Effector CD8-positive, alpha-beta T cell (primary cell): ENCODE measurements at places on chromosomes 7 and 10.

DNA sequence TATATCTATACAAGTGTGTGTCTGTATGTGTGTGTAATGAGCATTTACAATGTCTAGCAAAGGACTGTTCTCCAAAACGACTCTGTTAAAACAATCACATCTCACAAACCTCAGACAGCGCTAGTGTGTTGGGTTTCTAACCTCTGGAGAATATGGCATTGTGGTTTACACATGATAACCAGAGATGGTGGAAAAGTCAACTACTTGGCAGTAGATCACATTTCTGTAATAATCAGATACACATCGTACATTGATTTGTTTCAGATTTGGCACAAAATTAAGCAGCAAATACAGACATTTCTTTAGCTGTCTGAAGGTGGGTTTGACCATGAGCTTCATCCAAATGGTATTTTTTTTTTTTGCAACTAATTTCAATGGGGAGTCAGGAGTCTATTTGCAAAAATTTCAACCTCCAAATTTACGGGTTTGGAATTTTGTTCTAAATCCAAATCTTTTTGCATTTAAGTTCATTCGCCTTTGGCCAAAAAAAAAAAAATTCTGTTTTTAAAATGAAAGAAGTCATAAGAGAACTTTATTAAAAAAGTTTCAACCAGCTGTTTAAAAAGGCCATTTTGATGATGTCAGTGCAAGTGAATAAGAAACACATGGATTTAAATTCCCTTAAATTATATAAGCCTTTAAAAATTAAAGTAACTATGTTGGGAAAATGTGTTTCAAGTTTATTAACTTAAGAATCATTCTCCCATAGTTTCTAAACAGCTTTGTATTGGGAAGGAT lies 127.8 kb downstream of the TMEM26 start:
- DNase-seq, result no peak

DNA sequence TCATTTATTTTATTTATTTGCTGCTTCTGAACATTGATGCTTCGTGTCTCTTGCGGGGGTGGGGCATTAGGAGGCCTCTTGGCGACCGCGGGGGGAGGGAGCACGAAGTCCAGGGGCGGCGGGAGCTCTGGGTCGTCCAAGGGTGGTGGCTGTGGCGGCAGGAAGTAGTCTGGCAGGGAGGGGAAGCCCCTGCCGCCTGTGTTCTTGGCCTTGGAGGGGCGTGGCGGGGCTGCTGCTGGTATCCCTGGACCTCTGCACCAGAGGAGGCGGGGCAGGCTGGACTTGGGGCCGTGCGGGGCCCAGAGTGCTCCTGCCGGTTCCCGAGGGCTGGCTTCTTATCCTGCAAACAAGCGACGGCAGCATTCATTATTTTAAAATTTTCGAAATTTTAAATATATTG lies 70.5 kb upstream of the ABI1 start:
- no peak for DNase-seq

- no peak for DNase-seq
These were observed 38.2 kb downstream of the RBM20 start for GRCh38 chr10:110682348-110682747.

DNA sequence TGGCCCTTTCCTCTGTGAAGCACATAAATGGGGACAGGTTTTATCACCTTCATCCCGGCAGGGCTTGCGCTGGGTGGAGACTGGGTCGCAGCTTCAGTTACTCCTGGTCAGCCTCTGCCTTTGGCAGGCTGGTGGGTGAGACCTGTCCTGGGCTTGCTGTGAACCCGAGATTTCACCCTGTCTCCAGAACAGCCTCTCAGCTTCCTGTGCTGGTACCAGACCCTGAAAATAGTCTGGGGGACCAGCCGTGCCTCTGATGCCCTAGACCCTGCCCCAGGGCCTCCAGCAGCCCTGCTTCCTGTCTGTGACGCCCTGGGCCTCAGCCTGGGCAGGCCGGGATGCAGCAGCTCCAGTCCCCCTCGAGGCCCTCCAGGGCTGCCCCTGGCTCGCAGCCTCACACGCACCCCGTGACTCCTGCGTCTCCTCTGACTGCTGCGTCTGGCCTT lies 13.2 kb upstream of the PWWP2B start:
- no peak for DNase-seq

- no peak for DNase-seq
These were observed 40.2 kb downstream of the PRTFDC1 start for GRCh38 chr10:24912215-24912614.

GRCh38 chr7:35792472-35792871 lies 8.4 kb upstream of the SEPTIN7 start:
- DNase-seq, result no peak

- no peak for DNase-seq
These were observed 98.0 kb downstream of the NPSR1 start for GRCh38 chr7:34756025-34756437.
